ENCODE measurements at places on chromosomes 4 and X.

DNA sequence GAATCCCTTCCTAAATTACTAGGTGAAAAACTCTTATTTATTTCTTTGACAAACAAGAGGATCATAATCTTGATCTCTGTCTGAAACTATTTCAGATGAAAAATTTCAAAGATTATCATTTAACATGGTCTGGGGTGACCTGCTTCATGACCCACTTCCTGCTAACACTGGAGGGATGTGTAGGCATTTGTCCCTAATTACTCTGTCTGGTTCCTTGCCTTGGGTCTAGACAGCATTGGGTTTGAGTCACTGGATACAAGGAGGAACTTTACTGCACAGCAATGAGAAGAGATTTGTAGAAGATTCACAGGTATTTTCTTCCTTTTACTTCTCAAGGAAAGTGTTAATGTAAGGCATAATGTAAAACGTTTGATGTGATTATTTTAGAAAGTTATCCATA, 67.9 kb downstream of the LEF1 start:
- no peak for DNase-seq

DNA sequence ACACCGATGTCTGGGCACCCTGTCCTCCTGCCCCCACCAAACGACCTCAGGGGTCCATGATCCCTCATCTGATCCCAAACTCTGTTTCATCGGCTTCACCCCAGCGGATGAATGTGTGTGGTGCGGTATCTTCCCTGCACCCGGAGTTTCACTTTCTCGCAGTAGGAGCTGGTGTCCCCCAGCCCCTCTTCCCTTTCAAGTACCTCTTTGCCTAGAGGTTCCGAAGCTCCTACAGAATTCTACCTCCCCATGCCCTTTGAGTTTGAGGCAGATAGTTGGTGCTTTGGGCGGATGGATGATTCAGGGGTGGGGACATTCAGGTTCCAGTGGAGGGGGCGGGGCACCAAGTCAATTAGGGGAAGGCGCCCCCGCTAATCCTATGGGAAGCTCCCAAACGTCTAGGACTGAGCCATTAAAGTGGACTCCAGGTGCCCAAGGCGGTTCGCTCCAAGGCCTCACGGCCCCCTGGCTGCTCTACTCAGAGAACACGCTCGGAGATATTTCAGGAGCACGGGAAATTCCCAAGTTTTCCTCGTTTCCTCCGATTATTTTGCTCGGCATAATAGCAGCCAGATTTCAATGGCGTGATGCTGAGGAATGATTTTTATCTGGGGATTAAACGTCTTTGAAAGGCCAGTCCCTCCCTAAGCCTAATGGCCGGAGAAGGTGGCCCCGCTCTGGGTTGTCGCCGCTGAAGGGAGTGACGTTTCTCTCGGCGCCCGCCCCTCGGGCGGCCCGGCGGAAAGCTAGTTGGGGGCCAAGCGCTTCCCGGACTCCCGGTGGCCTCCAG, 1.3 kb downstream of the MSX1 start:
- no peak for DNase-seq

DNA sequence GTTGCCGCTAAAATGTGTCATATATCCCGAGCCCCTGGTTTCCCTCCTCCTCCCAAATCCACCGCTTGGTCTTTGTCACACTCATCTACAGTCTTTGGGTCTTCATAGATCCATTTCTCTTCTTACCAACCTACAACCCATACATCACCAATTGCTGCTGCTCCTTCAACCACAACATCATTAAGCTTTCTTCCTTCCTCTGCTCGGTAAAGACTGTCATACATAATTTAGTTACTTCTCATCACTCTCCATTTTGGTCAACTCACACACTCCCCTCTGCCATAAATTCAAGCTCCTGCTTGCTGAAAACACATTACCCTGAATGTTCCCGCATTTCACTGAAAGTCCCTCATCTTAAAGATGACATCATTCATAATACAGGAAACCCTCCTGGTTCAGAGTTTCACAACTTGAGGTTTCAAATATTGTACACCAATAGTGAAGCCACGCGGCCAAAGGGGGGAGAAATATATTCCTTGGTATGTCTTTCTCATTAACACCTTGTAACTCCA, 1.7 kb upstream of the DCTD start:
- no peak for DNase-seq

- DNase-seq, result no peak
Observed at GRCh38 chr4:125529071-125529470, 214.3 kb downstream of the FAT4 start.

DNA sequence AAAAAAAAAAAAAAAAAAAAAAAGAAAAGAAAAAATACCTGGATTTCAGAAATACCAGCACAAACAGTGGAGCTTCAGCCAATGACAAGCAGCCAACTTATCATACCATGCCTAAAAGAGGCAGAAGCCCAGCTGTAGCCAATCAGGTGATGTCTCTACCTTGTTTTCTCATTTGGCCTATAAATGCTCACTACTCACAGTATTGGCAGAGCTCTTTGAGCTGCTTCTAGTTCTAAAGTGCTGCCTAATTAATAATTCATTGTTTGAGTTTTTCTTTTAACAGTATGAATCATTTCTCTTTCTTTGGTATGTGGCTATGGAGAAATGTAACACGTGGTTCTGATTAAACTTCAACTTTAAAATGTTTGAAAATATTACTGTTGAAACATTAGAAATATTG, 188.8 kb upstream of the TECRL start:
- DNase-seq, result no peak

GRCh38 chr4:53478671-53479456, 101.4 kb downstream of the FIP1L1 start:
- DNase-seq, result no peak

DNA sequence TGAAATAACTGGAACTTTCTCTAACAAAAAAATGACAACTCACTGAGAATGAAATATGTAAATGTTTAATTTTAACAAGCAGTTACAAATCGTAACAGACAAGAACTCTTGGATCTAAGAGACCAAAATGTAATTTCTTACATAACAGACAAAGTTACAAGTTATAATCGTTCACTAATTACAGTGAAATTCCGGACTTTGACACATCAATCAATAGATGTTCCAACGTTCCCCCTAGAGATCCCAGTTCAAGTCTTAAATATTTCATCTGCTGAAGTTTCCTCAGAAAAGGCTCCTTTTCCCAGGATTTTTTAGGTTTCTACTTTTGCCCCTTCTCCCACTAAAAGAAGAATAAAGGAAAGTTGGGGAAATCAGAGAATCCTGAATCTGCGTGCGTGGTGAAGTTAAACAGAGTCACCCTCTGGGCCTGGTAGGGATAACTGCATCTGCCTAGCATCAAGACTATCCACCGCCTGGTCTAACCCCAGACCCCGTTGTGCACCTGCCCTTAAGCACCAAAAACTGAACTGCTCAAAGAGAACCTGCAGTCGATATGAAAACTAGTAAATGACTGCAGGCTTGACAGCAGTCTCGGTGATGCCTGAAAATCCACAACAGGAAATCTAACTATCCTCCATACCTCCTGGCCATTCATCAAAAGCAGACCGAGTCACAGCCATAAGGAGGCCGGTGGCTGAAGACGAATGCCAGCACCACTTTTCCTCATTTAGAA, 2.3 kb downstream of the IRF2 start:
- DNase-seq, result no peak
